Cortex of kidney (tissue), 1 donor: ENCODE measurements at places on chromosomes 11 and 22.

DNA sequence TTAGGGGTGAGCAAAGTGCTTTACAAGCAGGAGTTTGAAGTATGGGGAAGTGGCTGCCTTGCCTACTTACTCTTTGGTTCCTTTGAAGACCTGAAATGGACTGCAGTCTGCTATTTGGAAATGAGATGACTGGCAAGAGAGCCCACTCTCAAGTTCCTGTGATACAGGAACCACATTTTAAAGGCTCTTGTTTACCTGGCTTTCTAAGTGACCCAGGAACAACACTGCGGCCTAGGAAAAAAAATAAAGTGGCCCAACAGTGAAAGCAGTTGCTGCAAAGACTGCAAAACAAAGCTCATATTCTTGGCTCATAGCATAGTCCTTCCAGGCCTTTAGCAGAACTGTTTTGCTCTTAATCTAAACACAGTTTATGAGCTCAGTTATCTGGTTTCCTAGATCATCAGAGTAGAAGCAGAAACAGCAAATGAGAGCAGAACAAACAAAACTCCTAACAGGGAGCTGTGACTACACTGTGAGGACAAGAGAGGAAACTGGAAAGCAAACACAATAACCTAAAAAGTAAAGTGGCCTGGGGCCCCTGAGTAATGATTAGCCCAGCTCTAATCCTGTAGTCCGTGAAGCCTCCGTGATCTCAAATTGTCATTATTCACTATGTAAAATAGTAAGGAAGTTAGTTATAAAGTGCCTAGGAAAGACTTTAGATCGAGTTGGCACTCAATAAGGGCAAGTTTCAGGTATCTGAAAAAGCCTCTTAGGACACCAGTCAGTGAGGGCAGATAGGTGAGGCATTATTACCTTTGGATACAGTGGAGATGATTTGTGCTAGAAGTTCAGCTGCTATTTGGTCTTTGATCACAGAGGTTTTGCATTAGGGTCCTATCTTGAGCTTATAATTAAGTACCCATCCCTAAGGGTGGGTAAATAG is 11.5 kb downstream of the CCDC117 start:
- DNase-seq, result no peak

GRCh38 chr11:3873712-3874349 is 18.4 kb downstream of the STIM1 start:
- DNase-seq, result no peak

GRCh38 chr11:58992489-58992888 is 53.2 kb downstream of the GLYATL1 start:
- DNase-seq, result no peak

DNA sequence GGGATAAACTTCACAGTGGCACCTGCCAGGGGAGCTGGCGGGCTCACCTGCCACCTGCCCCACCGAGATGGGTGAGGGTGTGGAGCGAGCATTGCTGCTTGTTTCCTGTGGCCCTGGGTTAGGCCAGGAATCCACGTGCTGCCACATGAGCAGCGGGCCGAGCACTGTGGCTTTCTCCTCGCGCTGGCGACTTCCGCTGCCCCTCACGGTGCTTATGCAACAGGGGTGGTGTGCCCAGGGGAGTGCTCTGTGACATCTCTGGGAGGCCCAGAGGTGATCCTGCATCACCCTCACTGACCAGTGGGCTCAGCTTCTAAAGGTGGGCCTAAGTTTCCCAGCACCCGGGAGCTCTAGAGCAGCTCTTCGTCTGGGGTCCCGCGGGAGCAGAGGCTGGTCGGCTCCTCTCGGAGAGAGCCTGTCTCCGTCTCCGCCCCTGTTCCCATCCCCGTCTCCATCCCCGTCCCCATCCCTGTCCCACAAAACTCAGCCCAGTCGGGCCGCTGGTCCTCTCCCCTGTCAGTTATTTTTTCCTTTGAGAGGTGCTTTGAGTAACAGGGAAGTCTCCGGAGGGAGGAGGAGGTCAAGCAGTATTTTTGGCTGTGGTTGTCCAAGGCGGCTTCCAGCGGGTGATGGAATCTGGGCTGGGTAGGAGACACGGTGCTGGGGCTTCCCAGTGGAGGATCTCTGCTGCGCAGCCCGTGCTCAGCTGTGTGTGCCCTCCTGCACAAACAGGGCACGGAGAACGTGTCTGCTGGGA is 42.5 kb downstream of the AP2A2 start:
- DNase-seq, result no peak

DNA sequence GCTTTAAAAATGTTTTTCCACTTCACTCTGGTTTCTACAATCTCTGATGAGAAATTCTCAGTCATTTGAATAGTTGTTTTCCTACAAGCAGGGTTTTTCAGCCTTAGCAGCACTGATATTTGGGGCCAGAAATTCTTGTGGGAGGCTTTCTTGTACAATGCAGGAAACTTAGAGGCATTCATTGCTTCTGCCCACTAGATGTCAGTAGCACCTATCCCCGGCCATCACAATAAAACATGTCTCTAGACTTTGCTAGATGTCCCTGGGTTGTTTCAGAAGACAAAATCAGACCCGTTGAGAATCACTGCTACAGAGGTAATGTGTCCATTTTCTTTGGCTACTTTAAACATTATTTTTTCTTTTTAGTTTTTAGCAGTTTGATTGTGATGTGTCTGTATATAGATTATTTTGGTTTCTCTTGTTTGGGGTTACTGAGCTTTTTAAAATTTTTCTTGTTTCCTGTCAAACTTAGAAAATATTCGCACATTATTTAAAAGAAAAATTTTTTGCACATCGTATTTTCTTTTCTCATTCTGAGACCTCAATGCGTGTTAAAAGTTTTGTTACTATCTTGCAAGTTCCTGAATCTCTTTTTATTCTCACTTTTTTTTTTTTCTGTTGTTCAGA is 60.8 kb upstream of the CCDC179 start:
- no peak for DNase-seq

DNA sequence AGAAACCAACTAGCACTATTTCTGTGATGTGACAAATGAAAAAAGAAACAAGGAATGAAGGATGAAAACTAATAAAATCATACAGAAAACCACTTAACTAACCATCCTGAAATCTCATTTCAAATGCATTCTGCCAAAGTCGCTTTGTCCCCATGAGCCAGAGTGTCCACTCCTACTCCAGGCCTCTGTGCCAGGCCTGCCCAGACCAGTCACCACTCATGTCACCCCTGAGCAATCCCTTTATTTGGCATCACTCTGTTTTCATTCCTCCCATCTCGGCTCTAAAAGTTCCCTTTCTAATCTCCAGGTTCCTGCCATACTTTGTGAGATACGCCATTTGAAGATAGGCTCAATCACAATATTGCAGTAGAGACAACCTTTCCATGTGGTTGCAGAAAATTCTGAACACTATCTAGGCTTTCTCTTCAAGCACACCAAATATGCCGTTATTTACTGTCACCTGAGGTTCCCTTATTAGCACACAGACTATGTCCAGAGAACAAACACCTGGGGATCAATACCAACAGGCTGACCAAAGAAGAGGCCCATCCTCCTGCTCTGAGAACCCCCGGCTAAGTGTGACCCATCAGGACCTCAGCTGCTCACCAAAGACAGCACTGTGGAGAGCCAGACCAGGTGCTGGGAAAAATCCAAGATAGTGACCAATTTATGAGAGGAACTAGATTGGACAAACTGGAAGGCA is 202.4 kb downstream of the LARGE1 start:
- DNase-seq, result no peak

GRCh38 chr11:61273178-61274078 is 21.7 kb downstream of the VWCE start:
- DNase-seq, result no peak

GRCh38 chr11:79082907-79083306 is 357.9 kb downstream of the TENM4 start:
- DNase-seq, result no peak

GRCh38 chr11:28615542-28615941 is 507.4 kb downstream of the METTL15 start:
- DNase-seq, result no peak

- no peak for DNase-seq
Measured at GRCh38 chr11:69352715-69353319, 58.9 kb downstream of the MYEOV start.

- no peak for DNase-seq
Measured at GRCh38 chr11:46389450-46390330, 1.9 kb downstream of the CHRM4 start.

GRCh38 chr11:22666688-22667439 is 453 bp downstream of the GAS2 start:
- no peak for DNase-seq

- no peak for DNase-seq
Measured at GRCh38 chr11:115869780-115870431, 365.7 kb upstream of the CADM1 start.

DNA sequence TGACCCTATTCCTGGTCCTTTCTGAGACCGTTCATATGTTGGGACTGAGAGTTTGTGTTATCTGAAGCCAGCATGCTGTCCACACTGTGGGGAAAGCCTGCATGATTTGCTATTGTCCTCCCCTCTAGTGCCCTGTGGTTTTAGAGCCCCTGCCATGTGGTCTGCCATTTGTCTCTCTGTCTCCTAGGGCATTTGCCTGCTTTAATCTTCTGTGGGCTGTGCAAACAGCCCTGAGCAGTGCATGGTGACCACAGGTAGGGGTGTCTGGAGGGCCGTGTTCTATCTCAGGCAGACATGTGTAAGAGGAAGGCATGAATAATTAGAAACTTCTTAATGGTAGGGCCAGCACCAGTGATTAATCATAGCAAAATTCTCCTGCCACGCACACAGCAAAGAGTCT is 23.0 kb downstream of the AMPD3 start:
- DNase-seq, result no peak

GRCh38 chr11:63595296-63595695 is 18.9 kb downstream of the PLAAT3 start:
- no peak for DNase-seq

DNA sequence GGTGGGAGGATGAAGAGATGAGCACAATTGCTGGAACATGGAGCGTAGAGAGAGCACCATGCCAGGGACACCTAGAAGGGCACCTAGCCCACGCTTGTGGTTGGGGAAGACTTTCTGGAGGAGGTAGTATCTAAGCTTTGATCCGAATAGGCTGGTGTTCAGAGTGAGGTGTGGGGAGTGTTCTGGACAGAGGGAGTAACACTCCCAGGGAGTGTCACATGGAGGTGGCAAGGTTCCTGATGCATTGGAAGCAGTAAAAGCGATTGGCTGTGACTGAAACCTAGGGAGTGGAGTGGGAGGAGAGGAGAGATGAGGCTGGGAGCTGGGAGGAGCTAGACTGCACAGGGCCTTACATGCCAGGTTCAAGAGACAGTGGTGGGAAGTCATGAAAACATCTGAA is 188.0 kb upstream of the NCAM1 start:
- DNase-seq, result no peak

DNA sequence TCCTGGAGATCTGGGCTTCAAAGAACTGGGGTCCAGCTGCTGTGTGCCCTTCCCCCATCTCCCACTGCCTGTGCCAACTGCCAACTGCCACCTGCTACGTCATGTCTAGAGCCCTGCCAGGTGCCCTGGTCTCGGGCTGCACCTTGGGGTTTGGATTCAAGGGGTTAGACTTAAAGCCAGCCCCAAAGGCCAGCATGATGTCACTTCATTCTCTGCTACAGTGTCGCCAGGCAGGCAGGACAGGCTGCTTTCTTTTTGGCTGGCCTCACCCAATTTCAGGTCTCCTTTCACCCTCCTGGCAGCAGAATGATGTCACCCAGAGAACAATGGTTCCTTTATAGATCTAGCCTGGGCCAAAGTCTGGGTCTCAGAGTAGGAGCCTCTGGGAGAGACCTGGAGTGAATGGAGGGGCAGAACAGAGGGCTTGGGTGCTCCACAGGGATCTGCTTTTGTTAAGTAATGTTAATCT is 79.5 kb upstream of the CRYBB3 start:
- no peak for DNase-seq

GRCh38 chr11:17838102-17838501 is 103.5 kb downstream of the KCNC1 start:
- no peak for DNase-seq

DNA sequence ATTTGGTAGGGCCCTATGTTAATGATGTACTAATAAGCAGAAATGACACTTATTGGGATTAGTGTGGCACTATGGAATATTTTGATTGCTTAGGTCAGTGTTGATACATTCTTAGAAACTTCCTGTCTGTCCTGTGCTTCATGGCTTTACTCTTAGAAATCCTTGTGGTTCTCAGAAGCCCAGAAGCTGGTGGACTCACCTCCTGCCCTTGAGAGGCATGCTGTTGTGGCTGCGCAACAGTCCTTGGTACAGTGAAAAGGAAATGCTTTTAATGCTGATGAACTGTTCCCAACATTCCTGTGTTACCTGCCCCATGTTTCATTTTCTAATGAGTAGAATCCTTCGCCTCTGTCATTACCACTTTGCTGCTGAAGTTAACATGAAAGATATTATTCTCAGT is 52.4 kb upstream of the MYO18B start:
- no peak for DNase-seq

DNA sequence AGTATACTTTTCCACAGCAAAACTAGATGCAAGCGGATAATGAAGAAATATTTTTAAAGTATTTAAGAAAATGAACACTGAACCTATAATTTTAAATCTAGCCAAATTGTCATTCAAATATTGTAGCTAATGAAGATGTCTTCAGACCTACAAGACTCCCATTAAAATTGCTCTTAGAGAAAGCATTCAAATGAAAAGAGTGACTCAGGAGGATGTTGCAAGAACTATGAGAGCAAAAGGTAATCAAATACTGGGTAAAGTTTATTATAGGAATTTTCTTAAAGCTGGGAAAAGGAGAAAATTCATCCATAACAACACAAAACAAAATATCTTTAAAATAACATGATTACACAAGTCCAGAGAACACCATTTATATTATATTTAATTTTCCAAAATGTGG is 5.4 kb upstream of the POU2AF1 start:
- DNase-seq, result no peak

GRCh38 chr22:37199760-37200108 is 11.7 kb upstream of the C1QTNF6 start:
- DNase-seq, result no peak

DNA sequence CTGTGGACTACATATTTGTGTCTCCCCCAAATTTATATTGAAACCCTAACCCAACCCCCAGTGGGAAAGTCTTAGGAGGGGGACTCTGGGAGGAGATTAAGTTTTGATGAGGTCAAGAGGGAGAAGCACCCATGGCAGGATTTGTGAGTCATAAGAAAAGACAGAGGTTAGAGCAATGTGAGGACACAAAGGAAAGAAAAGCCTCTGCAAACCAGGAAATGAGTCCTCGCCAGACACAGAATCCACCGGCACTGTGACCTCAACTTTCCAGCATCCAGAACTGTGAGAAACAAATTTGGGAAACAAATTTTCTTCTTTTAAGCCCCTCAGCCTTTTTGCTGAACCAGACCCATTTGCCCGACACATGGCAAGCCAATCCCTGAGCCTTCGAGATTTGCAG is 397.0 kb downstream of the NTM start:
- no peak for DNase-seq

- DNase-seq, result no peak
Measured at GRCh38 chr11:26201411-26201810, 130.5 kb upstream of the ANO3 start.

GRCh38 chr11:103737747-103738146 is 298.7 kb upstream of the DDI1 start:
- DNase-seq, result no peak
